ENCODE measurements at places on chromosomes 13 and 19.

DNA sequence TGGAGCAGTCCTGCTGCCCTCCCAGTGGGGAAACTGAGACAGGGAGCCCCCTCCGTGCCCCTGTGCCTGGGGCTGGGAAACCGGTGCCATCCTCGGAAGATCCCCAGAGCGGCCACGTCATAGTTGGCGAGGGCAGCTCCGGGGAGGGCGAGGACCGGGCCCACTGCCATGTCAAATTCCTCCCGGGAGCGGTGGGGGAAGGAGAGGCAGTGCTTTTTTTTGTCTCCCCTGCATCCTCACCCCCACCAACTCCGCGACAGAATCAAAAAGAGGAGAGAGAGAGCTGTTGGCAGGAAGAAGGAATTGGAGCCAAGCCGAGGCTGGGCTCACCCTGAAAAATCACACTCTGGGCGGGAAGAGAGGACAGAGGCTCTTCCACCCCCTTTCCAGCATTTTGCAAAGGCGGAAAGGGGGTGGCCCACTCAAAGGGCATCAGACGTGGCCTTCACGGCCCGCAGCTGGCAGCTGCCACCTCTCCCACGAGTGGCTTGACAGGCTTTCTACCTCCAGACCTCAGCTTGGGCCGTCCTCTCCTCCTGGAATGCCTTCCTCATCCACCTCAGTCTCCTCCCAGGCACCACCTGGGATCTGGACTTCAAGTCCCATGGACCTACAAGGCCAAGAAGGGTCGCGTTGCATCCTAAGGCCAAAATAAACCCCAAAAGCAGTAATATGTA, 19.6 kb upstream of the NFIC start:
- DNase-seq: no peak

GRCh38 chr13:97004096-97004876, 10.0 kb upstream of the OXGR1 start:
- no peak for DNase-seq

DNA sequence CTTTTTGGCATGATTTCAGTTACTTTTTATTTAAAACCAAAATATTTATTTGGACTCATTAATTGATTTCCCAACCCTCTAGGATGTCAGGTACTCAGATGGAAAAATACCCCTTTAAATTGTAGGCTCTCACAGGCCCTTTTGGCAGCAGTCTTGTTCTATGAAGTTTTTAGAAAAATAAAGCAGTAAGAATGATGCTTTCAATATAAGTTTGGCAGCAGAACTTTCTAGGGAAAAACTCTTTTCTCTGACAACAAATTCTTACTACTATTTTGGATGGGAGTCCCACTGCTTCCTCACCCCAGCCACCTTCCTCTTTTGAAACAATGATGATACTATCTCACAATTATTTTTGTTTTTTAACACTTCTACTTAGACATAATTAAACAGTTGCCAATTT, 581.6 kb upstream of the SGCG start:
- DNase-seq: no peak

DNA sequence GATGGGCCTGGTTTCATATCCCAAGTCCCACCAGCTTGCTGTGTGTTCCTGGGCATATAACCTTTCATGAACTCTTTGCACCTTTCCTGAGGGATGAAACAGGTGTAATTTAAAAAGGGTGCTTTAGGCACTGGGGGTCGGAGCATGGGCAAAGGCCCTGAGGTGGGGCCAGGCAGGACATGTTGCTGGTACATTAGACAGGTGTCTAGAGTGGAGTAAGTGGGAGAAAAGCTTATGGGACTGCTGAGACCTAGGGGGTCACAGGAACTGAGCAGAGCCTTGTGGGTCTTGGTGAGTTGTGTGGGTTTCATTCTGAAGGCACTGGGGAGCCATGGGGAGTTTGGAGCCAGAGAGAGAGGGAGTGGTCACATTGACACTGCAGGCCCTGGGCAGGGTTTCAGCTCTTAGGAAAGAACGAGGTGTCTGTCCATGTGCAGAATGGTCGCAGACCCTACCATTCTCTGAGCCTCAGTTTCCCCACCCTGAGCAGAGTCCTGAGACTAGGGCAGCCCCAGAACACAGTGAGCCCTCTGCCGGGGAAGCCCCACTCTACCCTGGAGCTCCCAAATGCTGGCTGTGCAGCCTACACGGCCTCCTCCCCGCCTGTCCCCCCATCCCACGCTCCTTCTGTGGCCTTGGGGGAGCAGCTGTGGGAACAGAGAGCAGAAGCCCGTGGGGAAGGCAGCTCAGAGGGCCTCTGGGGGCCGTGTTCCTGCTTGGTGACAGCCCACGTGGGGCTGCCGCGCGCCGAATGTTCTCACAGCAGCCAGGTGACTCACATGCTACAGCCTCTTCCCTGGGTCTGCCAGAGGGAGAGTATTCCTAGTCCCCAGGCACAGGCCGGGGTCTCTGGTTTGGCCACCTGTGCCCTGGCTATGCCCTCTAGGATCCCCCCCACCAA, 7.3 kb upstream of the HOMER3 start:
- no peak for DNase-seq

GRCh38 chr13:34591129-34591528, 350.9 kb upstream of the NBEA start:
- DNase-seq: no peak
